ENCODE measurements at places on chromosomes 6 and 20. TPM values are rescaled to one million over a fixed set of nuclear protein-coding genes. Genes with fewer than 3 reads are reported as not detected.

- no peaks in the 10 kb centered on the region for H3K4me1 ChIP-seq
- no peak for DNase-seq
- H3K27ac ChIP-seq: no peak overlapping the region
- no peaks in the 10 kb centered on the region for H3K36me3 ChIP-seq
- H3K4me3 ChIP-seq: no peak overlapping the region
Measured at GRCh38 chr6:129844118-129844891, 16.8 kb downstream of the TMEM244 start.

DNA sequence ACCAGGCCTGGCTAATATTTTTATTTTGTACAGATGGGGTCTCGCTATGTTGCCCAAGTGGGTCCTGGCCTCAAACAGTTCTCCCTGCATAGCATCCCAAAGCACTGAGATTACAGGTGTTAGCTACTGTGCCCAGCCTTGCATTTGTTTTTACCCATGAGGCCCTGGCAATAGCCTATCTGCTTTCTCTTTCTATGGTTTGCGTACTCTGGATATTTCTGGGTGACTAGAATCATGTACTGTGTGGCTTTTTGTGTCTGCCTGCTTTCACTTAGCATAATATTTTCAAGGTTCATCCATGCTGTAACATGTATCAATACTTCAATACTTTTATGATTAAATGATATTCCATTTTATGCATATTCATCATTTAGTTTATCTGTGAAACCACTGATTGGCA is 451.7 kb downstream of the GRIK2 start:
- no peak overlapping the region for H3K4me3 ChIP-seq
- H3K4me1 ChIP-seq: no peaks in the 10 kb centered on the region
- H3K27me3 ChIP-seq: no peaks in the 10 kb centered on the region
- H3K36me3 ChIP-seq: no peaks in the 10 kb centered on the region
- no peak for DNase-seq

Gene HRH3
- total RNA-seq: not detected

DNA sequence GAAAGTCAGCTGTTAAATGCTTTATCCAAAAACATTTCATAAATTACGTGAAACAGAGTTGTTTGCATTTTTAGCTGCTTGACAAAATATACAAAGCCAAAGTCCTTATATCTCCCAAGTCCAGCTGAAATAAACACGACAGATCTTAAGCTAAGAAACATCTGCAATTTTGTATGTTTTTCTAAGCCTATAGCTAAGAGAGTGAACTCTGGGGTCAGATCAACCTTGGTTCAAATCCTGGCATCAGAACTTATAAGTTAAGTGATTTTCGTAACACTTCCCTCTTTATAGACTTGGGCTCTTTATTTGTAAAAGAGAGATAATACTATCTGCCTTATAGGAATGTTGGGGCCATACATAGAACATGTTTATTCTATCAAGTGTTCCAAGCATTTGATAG is 176.7 kb downstream of the PTPRK start:
- DNase-seq: no peak
- H3K36me3 ChIP-seq: no peaks in the 10 kb centered on the region
- peaks cover 58% of the 10 kb centered on the region for H3K4me1 ChIP-seq
- H3K27ac ChIP-seq: no peak overlapping the region
- H3K27me3 ChIP-seq: no peaks in the 10 kb centered on the region

- H3K4me1 ChIP-seq: peaks cover 15% of the 10 kb centered on the region
- H3K27me3 ChIP-seq: no peaks in the 10 kb centered on the region
- H3K36me3 ChIP-seq: no peaks in the 10 kb centered on the region
- no peak for DNase-seq
Measured at GRCh38 chr6:128421788-128422187, 98.6 kb downstream of the PTPRK start.

Gene CCN6
- not detected for total RNA-seq

- H3K4me1 ChIP-seq: peaks cover 43% of the 10 kb centered on the region
- no peaks in the 10 kb centered on the region for H3K36me3 ChIP-seq
- H3K27ac ChIP-seq: peak within 1 kb of the TSS; percentile 96
- no peaks in the 10 kb centered on the region for H3K27me3 ChIP-seq
- H3K4me3 ChIP-seq: peak within 1 kb of the TSS; percentile 85
- DNase-seq: no peak
Measured at GRCh38 chr6:17392978-17393891, at the start of gene CAP2. Gene CAP2 (plus strand): TSS chr6:17393595. CDS start chr6:17421556, 27,961 bp downstream.

Gene RBM24
- total RNA-seq: 20.7 TPM

GRCh38 chr6:25100288-25100687 is 164.5 kb upstream of the RIPOR2 start:
- H3K36me3 ChIP-seq: no peaks in the 10 kb centered on the region
- no peak overlapping the region for H3K4me3 ChIP-seq
- H3K4me1 ChIP-seq: no peaks in the 10 kb centered on the region
- H3K27me3 ChIP-seq: no peaks in the 10 kb centered on the region
- no peak overlapping the region for H3K27ac ChIP-seq

- peaks cover 6% of the 10 kb centered on the region for H3K4me1 ChIP-seq
- DNase-seq: no peak
- H3K36me3 ChIP-seq: no peaks in the 10 kb centered on the region
Measured at GRCh38 chr6:125618629-125619028, 130.8 kb upstream of the HEY2 start.

DNA sequence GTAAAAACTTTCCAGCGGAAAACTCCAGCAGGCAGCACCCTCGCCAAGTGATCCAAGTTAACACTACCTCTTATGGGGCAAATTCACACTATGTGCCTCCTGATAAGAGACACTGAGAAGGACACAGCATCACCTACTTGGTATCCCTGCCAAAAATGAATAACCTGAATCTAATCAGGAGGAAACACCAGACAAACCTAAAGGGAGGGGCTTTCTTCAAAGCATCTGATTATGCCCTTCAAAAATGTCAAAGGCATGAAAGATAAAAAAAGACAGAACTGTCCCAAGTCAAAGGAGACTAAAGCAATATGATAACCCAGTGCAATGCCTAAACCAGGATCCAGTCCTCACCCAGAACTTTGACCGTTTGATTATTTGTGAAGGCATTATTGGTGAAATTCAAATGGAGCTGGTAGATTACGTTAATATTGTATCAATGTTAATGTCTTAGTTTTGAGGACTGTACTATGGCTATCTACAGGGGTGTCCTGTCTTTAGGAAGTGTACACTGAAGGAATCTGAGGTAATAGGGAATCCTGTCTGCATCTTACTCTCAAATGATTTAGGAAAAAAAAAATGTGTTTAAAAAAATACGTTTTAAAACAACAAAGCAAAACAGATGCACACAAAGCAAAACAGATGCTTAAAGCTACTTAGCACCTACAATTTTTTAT is 8.3 kb downstream of the TBC1D7 start:
- H3K4me1 ChIP-seq: no peaks in the 10 kb centered on the region
- DNase-seq: peak; percentile 42
- no peak overlapping the region for H3K27ac ChIP-seq
- H3K4me3 ChIP-seq: no peak overlapping the region
- H3K36me3 ChIP-seq: peaks cover 93% of the 10 kb centered on the region

Gene IL17A
- total RNA-seq: not detected

Gene COL21A1
- 8.3 TPM for total RNA-seq

DNA sequence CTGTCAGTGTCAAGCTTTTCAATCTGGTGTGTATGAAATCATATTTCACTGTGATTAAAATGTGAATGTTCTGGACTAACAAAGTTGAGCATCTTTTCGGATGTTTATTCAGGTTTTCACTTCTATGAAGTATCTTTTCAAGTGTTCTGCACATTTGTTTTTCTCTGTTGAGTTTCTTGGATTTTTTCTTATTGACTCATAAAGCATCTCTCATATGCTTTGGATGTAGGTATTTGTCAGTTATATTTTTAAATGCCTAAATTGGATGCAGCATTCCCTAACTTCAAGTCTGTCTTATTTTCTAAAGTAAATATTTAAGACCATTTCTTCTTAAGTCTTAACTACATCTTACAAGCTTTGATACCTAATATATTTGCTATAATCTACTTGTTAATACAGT is 398.0 kb downstream of the PLCB1 start:
- no peak for DNase-seq
- H3K27ac ChIP-seq: no peak overlapping the region
- no peak overlapping the region for H3K4me3 ChIP-seq
- no peaks in the 10 kb centered on the region for H3K27me3 ChIP-seq
- H3K36me3 ChIP-seq: no peaks in the 10 kb centered on the region
- no peaks in the 10 kb centered on the region for H3K4me1 ChIP-seq

Gene RIPPLY2
- not detected for total RNA-seq

DNA sequence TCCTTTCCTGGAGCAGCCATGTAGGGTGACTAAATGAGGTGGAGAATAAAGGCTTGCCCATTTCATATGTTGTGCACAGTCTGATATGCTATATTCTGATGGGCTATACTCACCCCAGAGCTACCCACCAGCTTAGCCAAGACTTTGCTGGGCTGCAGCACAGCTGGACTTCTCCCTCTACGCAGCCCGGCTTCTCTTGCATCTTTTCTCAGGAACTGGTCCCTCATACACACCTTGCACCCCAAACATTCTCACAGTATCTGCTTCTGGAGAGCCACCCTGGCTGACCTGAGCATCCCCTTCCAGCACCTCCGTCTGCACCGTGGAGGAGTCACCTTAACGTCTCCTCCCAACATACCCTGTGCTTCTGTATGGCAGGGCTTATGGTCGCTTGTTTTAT is 150.8 kb upstream of the PMEPA1 start:
- no peaks in the 10 kb centered on the region for H3K27me3 ChIP-seq
- no peaks in the 10 kb centered on the region for H3K4me1 ChIP-seq
- H3K27ac ChIP-seq: no peak overlapping the region
- no peak overlapping the region for H3K4me3 ChIP-seq
- DNase-seq: peak; percentile 74
- H3K36me3 ChIP-seq: no peaks in the 10 kb centered on the region

DNA sequence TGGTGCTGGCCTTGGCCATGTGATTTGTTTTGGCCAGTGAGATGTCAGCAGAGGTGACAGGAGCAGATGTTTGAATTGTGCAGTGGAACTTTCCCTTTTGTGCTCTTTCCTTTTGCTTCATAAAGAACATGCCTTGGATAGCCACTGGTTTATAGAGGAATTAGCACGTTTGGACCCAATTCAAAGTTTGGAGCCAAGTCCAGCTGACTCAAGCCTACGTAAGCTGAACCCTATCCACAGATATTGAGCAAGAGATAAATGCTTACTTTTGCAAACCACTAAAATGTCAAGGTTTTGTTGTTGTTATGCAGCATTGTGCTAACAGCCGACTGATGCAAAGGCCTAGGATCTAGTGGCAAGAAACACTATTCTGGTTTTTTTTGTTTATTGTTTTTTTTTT is 230.9 kb upstream of the CITED2 start:
- H3K27ac ChIP-seq: no peak overlapping the region
- DNase-seq: no peak
- peaks cover 13% of the 10 kb centered on the region for H3K4me1 ChIP-seq
- no peaks in the 10 kb centered on the region for H3K27me3 ChIP-seq
- H3K4me3 ChIP-seq: no peak overlapping the region
- H3K36me3 ChIP-seq: no peaks in the 10 kb centered on the region

Gene DDO
- 2.1 TPM for total RNA-seq

DNA sequence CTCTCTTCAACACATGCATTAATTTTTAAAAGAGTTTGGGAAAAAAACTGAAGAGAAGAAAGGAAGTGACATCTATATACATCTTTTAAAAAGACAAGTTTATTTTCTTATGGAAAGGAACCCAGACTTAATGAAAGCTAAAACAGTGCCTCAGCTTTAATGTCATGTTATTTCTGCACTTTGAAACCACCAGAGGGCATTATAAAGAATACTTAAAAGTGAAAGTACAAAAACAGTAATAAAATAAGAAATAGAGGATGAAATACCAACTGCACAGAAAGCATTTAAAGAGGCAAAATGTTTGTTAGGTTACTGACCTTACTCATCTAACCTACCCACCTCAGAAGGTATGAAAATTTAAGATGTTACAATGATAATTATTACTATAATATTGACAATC is 98.8 kb downstream of the HUS1B start:
- no peaks in the 10 kb centered on the region for H3K27me3 ChIP-seq
- H3K4me3 ChIP-seq: no peak overlapping the region
- H3K4me1 ChIP-seq: no peaks in the 10 kb centered on the region
- peaks cover 26% of the 10 kb centered on the region for H3K36me3 ChIP-seq

DNA sequence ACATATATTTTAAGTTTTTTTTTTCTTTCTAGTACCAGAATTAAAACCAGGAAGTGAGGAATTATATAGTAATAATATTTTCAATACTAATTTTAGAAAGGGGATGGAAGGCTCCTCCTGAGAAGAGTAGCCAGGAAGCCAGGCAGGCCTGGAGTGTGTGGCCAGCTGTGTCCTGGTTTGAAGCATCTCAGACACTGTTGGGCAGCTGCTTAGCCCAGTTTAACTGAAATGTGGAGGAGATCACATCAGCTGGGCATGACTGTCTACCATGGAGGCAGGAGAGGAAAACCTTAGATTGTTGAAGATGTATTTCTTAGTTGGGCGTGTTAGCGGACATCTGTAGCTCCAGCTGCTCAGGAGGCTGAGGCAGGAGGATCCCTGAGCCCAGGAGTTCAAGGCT is 142.2 kb downstream of the ARID1B start:
- H3K27me3 ChIP-seq: no peaks in the 10 kb centered on the region
- H3K4me1 ChIP-seq: peaks cover 37% of the 10 kb centered on the region
- H3K27ac ChIP-seq: no peak overlapping the region
- no peak for DNase-seq
- no peaks in the 10 kb centered on the region for H3K36me3 ChIP-seq

GRCh38 chr20:3168829-3169590 is 4.3 kb downstream of the LZTS3 start:
- H3K27me3 ChIP-seq: no peaks in the 10 kb centered on the region
- no peak for DNase-seq
- H3K4me3 ChIP-seq: no peak overlapping the region
- no peaks in the 10 kb centered on the region for H3K36me3 ChIP-seq
- H3K27ac ChIP-seq: no peak overlapping the region

- no peaks in the 10 kb centered on the region for H3K27me3 ChIP-seq
- no peaks in the 10 kb centered on the region for H3K4me1 ChIP-seq
- H3K36me3 ChIP-seq: no peaks in the 10 kb centered on the region
- no peak for DNase-seq
Measured at GRCh38 chr20:60637801-60638200, 614.3 kb upstream of the CDH4 start.

Gene SLC17A1
- total RNA-seq: not detected

Gene PACSIN1
- total RNA-seq: 1.3 TPM

Gene ZC3H12D
- 5.8 TPM for total RNA-seq

- H3K27ac ChIP-seq: no peak overlapping the region
- no peaks in the 10 kb centered on the region for H3K36me3 ChIP-seq
- no peak overlapping the region for H3K4me3 ChIP-seq
- H3K27me3 ChIP-seq: no peaks in the 10 kb centered on the region
- H3K4me1 ChIP-seq: peaks cover 50% of the 10 kb centered on the region
Measured at GRCh38 chr6:166592821-166593220, 6.3 kb upstream of the RAMACL start.

Gene KIAA1755
- 7.3 TPM for total RNA-seq

Gene ZNF184
- 6.7 TPM for total RNA-seq

DNA sequence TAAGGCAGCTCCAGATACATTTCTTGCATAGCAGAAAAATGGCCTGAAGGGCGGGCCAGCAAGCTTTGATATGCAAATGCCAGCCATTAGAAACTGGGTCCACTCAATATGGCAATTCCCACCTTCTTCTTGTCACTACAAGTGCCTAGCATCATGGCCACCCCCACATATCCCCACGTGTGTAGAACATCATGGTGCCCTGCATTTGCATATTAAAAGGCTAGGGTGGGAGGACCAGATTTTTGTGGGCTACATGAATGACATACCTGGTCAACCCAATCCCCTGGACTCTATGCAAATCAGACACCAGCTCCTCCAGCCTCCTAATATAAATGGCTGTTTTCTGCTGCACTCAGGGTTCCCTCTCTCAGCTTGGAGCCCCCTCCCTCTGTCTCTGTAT is 31.7 kb downstream of the PLN start:
- H3K36me3 ChIP-seq: peaks cover 2% of the 10 kb centered on the region
- no peak overlapping the region for H3K27ac ChIP-seq
- no peaks in the 10 kb centered on the region for H3K27me3 ChIP-seq
